ENCODE measurements at places on chromosomes 1 and 21. TPM values are rescaled to one million over a fixed set of nuclear protein-coding genes. Genes with fewer than 3 reads are reported as not detected.

TNFAIP8L2 gene
- total RNA-seq, result not detected

FAM72D gene
- total RNA-seq, result not detected

S100A12 gene
- not detected for total RNA-seq

RGS1 gene
- 29.1 TPM for total RNA-seq

LAD1 gene
- 204 TPM for total RNA-seq

CR1 gene
- 0.88 TPM for total RNA-seq

ZBTB8A gene
- 2.3 TPM for total RNA-seq

C1orf146 gene
- total RNA-seq, result not detected

ADAM30 gene
- total RNA-seq, result not detected

LINGO4 gene
- total RNA-seq, result not detected

OR2L5 gene
- total RNA-seq, result not detected

HSD3B2 gene
- total RNA-seq, result 132 TPM

C1orf94 gene
- not detected for total RNA-seq

WDR77 gene
- 32.2 TPM for total RNA-seq

CLCA1 gene
- total RNA-seq, result 841 TPM

TMEM54 gene
- 527 TPM for total RNA-seq

Data from Peyer's patch (tissue), 4 donors.